ENCODE measurements at places on chromosomes 2 and 18. TPM values are rescaled to one million over a fixed set of nuclear protein-coding genes. Genes with fewer than 3 reads are reported as not detected.

DAW1 gene
- 0.17 TPM for total RNA-seq

DNA sequence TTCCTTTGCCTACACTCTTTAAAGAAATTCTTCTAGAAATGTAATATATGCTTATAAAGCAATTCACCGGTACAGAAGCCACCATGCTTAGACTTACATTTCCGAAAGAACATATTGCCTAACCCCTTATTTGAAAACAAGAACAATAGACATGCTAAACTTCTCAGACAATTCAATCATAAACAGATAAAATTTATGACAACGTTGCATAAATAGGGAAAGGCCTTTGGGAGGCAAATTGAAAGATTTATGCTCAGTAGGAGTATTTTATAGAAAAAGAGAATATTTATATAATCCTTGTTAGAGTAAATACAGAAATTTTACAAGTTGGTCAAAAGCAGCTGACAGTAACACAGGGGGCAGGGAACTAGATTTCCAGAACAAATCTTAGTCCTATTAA is 16.2 kb upstream of the MEP1B start:
- no peak for DNase-seq

DNA sequence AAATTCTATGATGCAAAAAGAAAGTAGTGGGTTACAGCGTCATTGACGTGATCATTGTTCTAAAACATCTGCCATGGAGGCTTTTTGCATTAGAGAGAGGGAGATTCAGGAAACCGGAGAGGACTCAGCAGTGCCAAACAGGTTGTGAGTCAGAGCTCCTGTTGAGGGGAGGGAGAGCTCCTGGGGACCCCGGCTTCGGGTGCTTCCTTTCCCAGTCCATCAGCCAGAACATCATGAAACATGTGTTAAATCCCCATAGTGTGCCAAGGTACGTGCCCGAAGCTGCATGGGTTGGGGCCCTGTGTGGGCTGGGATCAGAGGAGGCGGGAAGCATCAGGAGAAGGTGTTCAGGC is 791 bp upstream of the CYRIA start:
- DNase-seq, result peak; percentile 81

RFX8 gene
- total RNA-seq, result 10.6 TPM

- peak; percentile 23 for DNase-seq
These were observed 125.2 kb downstream of the SH3BP4 start for GRCh38 chr2:235077046-235077445.

ZSCAN30 gene
- total RNA-seq, result 2.8 TPM

DNA sequence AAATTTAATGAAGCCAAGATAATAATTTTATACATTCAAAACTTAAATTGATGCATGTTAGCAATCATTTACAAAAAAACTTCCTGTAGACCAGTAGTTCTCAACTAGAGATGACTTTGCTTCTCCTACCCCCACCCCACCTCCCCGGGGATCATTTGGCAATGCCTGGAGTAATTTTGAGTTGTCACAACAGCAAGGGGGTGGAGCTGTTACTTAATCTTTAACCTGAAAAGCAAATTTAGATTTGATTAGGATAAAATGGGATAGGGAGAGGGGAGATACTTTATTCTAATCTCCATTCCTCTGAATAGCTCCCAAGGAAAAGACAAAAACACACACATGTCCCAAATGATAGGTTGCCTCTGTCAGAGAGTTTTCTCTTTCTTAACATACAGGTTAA is 4.2 kb downstream of the SLC40A1 start:
- no peak for DNase-seq

FBXO15 gene
- 0.37 TPM for total RNA-seq

FOXD4L1 gene
- total RNA-seq, result not detected

STAT4 gene
- total RNA-seq, result not detected

GRCh38 chr2:120952318-120952717 is 216.7 kb downstream of the GLI2 start:
- DNase-seq, result peak; percentile 54

CRYGD gene
- total RNA-seq, result not detected

QPCT gene
- 0.26 TPM for total RNA-seq

DNA sequence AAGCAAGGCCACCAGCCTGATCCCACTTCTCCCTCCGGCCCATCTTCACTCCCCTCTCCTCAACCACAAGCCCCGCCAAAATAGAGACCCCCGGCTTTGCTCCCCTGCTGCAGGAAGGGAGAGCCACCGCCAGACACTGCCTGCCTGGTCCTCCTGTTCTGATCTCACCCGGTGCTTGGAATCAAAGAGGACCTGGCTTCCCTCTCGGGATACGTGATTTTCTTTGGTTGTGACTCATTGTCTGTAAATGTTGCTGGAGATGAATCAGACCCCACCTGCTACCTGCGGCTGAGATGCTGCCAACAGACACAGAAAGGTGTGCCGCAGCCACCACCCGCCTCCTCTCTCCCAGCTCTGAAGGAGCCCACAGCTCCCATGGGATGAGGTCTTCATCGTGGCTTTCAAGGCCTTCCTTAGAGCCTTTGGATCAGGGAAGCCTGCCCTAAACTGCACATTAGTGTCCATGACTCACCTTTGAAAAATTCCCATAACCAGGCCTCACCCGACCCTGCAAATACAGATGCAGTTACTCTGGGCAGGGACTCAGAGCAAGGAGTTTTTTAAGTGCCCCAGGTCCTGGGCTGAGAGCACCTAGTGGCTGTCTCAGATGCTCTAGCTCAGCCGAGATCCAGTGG is 79.4 kb upstream of the ZNF532 start:
- peak; percentile 97 for DNase-seq

ALPP gene
- total RNA-seq, result not detected

DNA sequence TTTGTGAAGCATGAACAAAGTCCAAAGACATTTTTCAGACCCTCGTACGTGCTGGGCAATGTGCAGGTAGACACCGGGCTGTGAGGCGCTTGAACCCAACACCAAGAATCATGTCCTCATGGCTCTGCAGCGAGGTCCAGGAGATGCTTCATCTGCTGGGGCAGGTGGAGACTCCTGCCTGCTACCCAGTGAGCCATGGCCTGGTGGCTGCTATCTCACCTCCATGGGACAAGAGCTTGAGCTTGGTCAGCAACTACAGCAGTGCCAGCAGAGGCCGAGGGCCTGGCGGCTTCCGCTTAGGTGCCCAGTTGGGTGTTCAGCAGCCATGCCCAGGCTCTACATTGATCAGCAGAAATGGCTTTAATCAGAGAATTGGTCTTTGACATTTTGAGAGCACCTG is 281.0 kb upstream of the HS6ST1 start:
- DNase-seq, result no peak

GKN2 gene
- total RNA-seq, result not detected

PRKAG3 gene
- total RNA-seq, result not detected

GRCh38 chr2:85131116-85131515 is 2.1 kb upstream of the TCF7L1 start:
- DNase-seq, result no peak

C2orf76 gene
- 15.5 TPM for total RNA-seq

GRCh38 chr18:57843386-57843785 is 40.3 kb upstream of the ATP8B1 start:
- no peak for DNase-seq

- no peak for DNase-seq
These were observed 28.9 kb upstream of the GTF2A1L start for GRCh38 chr2:48588745-48589144.

DNA sequence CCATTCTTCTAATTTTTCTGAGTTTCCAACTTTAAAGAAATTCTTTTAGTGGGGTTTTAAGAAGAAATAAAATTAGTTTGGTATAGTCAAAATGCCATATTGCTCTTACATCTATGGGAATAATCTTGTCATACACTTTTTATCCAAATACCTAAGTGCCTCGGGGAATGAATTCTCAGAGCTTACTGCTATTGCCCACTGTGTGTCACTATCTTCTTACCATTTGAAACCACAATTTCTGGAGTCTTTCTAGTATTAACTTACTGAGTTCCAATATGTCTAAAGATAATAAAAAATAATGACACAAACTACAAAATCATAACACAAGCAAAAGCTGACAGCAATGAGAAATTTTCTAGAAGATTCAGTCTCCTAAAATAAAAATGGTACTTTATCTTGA is 23.7 kb upstream of the DNAH6 start:
- DNase-seq, result no peak
